Activated CD4-positive, alpha-beta T cell treated with anti-CD3 and anti-CD28 coated beads, Interleukin-2, amount 50 U/mL, for 24 hours (primary cell): ENCODE measurements at places on chromosomes 3 and 15.

DNA sequence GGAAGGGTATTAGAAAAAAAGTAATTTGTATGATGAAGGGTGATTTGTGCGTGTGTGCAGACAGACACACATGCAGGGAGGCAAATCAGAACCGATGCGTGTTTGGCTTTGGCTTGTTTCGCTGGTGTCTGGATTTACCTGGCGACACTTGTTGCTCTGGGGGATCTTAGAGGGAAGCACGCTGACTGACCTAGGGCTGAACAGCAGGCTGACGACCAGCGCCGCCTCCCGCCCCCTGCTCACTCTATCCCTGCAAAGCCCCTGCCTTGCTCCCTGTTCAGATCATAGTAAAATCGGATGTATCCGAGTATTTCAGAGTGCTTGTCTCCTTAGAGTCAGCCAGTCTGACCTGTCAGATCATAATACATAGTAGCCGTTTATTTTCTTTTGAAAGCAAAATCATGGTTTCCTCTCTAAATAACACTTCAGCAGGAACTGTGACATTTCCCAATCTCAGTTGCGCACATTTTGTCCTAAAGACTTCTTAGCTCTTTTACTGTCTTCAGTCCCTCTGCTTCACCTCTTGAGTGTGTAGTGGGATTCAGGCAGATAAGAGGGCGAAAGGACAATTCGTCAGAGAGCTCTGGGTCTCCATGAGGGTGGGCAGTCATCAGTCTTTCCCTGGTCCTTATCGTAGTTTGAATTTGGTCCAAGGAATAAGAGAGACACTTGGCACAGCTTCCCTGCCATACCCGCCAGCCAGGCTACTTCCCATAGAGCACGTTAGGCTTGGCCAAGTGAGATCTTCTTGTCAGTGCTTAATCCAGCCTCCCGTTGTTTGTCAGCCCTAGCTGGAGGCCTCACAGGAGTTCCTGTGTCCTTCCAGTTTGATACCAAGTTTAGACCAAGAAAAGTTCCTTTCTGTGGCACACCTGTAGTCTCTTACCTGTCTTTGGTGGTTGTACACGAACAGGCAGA is 97.4 kb downstream of the PGPEP1L start:
- DNase-seq, result no peak

DNA sequence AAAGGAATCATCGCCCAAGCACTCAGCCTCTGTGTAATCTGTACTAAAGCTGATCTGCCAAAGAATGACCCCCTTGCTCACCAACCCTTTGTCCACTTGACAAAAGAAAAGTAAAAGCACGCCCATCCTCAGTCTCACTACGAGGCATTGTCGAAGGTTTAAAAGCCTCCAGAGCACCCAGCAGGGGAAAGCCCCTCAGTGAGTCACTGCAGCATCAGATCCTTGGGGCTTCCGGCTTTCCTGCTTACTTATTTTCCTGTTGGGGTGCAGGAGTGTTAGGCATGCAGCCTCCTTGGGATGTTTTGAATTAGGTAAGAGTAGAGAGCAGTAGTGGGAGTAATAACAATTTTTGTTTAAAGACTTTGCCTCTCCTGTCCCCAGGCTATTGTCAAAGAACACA is 216.1 kb downstream of the MTHFS start:
- no peak for DNase-seq

GRCh38 chr15:48940508-48940907 is 23.2 kb downstream of the SHC4 start:
- no peak for DNase-seq

GRCh38 chr15:45378913-45379262 is 544 bp upstream of the GATM start:
- DNase-seq, result no peak

GRCh38 chr3:129305592-129306091 is 27.0 kb downstream of the HMCES start:
- no peak for DNase-seq

GRCh38 chr3:31009881-31010280 is 115.4 kb upstream of the GADL1 start:
- DNase-seq, result no peak

DNA sequence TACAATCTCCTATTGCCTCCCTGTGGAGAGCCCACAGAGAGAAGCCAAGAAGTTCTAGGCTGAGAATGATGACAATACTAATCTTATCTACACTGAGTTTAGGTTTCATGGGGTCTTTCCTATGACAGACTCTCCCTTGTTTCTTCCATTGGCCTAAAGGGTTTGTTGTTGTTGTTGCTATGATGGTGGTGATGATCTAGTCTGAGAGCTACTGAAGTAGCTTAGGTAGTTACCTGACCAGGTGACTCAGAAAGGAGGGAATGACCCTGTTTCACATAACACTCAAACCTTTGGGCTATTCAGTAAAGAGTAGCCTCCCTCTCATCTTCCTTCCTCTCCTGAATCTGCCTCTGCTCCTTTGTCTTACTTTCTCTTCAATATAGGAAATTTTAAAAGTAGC is 170.2 kb downstream of the GMNC start:
- no peak for DNase-seq

- DNase-seq, result no peak
Measured at GRCh38 chr3:194277786-194278130, 73.4 kb downstream of the CPN2 start.

DNA sequence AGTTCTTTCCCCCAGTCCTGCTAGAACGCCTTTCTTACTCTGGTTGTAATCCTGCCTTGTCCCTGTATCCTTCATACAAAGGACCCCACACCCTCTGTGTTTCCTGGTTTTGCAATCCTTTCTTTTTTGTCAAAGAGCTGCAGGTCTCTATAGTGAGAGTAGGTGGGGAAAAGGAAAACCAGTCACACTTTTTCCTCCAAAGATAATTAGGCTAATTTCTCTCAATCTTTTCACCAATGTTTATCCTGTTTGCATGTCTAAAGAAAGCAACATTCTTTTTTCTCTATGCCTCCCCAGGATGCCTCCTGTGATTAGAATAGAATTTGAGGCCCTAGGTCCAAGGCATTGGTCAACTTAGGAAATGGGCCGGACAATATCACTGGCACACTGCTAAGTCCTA is 25.4 kb downstream of the SEMA6D start:
- DNase-seq, result no peak

- DNase-seq, result no peak
Measured at GRCh38 chr3:67678665-67679064, 24.3 kb upstream of the SUCLG2 start.

GRCh38 chr15:33915571-33916407 is 52.5 kb upstream of the CHRM5 start:
- no peak for DNase-seq

DNA sequence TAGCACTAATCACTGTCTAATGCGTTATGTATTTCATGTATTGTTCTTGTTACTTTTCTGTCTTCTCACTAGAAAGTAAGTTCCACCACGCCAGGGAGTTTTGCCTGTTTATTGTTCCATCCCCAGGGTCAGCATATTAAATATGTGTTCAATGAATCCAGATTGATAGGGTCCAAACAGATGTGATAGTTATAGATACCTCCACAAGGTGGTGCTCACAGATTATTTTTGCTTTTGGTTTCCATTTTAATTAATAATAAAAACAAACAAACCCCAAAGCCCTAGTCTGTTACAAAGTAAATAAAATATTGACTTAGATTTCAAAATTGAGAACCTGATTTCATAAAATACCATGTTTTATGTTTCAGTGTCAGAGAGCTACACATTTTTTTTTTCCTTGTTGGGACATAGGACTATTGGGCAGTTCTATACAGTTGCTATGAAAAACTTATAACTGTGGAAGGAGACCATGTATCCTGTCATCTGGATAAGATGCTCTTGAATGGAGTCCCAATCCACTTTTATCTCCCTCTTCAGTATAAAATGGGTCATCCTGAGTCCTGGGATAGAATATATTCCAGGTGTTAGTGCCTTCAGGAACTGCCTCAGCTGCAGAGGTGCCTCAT is 12.4 kb downstream of the OTOL1 start:
- DNase-seq, result no peak

- no peak for DNase-seq
Measured at GRCh38 chr15:85730001-85730820, 64.5 kb downstream of the KLHL25 start.

DNA sequence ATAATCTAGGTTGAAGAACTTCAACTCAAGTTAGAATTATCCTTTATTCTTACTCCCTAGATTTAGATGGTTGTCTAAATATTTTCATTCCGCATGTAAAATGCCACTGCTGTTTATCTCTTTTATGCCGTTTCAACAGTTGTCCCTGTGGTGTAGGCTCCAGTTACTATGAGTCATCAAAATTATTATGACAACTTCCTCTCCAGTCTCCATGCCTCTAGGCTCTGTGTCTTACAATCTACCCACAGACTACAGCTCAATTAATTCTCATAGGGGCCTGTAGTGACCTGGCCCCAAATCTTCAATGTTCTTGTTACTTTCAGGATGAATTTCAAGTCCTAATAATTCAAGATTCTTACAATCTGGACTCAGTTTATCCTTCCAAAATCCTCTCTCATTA is 105.8 kb upstream of the UNC13C start:
- DNase-seq, result no peak

DNA sequence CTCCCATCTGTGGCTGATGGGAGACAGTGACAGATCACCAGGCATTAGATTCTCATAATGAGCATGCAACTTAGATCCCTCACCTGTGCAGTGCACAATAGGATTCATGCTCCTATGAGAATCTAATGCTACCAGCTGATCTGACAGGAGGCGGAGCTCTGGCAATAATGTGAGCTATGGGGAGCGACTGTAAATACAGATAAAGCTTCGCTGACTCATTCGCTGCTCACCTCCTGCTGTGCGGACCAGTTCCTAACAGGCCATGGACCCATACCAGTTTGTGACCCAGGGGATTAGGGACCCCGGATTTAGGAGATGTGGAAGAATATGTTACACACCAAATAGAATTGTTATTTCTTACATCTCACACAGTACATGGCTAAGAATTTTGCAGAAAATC is 6.7 kb downstream of the ARGFX start:
- no peak for DNase-seq

DNA sequence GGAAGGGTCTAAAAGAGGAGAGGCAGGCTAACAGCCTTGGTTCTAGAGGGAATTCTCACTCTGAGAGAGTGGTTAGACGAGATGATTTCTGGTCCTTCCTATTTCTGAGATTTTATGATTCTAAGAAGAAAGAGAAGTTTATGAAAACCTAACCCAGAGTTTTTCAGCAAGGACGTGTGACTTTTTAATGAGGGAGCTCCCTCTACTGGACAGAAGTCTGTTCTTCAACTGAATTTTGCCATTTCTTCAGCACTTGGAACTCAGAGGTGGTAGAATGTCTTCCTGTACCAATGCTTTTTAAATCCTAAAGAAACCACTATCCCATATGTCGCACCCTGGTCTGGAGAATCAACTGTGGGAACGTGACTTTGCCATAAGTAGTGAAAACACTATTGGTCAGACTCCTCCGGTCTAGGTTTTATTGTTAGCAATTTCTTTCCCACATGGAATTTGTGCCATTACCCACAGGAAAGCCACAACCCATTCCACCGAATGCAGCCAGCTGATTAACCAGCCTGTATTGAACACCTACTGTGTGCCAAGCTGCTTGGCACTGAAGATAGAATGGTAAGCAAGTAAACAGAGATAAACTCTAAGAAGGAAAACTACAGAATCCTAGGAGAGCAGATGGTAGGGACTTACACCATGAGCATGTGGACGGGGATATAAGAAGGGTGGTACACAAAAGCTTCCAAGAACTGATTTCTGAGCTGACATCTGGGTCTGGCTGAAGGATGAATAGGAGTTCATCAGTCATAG is 199.5 kb upstream of the LMCD1 start:
- no peak for DNase-seq
